ENCODE measurements at places on chromosomes 12 and 14.

DNA sequence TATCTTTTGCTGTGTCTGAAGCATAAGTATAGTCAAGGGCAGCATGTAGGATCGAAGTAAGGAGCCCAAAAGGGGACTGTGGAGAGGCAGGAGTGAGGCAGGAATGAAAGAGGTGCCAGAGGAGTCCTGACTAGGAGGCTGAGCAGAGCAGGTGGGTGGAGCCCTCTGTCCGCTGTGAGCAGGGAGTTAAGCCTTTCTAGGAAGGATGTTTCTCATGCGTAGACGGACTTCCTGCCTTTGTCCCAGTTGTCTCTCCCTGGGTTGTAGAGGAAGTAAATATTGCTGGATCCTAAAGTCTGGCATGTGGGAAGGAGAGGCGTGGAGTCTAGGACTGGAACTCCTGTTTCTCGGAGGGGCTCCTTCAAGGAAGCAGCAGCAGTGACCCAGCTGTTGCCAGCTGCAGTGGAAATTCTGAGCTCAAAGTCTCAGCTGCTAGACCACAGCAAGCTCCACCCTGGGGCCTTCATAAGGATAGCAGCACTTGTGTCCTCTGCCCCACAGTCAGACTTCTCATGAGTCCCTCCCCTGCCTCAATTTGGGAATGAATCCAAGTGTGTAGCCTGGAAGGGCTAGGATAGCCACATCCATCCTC, 44.0 kb downstream of the RBMS2 start:
- no peak for DNase-seq

- DNase-seq = no peak
These were observed 43.0 kb upstream of the GLIPR1 start for GRCh38 chr12:75437564-75437963.

DNA sequence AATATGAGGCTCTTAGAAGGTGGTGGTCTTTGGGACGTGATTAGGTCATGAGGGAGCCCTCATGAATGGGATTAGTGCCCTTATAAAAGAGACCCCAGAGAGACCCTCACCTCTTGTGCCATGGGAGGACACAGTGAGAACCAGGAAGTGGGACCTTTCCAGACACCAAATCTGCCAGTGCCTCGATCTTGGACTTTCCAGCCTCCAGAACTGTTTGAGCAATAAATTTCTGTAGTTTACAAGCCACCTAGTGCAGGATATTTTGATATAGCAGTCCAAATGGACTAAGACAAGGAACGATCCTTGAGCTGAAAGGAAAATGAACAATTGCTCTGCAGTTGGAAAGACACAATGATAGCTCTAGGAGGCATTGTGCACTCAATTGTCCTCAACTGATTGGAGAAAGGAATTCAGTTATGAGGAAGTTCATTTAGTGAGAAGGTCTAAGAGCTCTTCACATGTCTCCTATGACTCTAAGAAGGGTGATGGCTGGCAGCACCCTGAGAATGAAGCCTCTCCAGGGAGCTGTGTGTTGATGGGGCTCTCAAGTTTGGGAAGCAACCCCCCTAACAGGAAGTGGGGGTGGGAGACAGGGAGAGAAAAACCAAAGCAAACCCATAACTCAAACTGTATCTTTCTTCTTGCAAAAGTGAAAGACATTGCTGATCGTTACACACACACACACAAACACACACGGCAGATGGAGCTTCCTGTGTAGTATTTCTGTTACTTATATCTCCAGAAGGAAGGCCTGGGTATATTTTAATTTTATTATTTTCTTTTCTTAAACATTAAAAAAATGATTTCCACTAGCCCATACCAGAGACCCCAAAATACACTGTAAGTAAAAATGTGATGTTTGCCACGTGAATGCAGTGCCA, 21.0 kb downstream of the CHST11 start:
- no peak for DNase-seq

GRCh38 chr12:79515530-79515935, 175.2 kb downstream of the PAWR start:
- no peak for DNase-seq

DNA sequence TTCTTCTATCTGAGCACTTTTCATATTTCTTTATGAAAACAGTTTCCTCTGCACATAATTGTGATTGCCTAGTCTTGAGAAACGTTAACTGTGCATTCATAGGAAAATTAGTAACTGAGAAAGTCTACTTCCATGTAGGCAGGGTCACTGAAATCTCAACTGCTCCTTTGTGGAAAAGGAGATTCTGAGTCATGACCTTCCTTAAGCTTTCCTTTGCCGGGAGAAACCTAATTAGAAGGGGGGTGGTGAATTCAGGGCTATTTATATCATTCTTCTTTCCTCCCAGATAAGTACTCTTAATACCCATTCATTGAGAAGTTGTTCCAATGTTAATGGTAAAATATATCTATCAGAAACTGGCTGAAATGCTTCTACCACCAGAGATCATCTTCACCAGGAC, 751.0 kb upstream of the TMEM132C start:
- DNase-seq = no peak

- no peak for DNase-seq
These were observed 39.6 kb upstream of the PIK3C2G start for GRCh38 chr12:18221726-18222125.

- no peak for DNase-seq
These were observed 61.1 kb downstream of the RASSF9 start for GRCh38 chr12:85775091-85775490.

DNA sequence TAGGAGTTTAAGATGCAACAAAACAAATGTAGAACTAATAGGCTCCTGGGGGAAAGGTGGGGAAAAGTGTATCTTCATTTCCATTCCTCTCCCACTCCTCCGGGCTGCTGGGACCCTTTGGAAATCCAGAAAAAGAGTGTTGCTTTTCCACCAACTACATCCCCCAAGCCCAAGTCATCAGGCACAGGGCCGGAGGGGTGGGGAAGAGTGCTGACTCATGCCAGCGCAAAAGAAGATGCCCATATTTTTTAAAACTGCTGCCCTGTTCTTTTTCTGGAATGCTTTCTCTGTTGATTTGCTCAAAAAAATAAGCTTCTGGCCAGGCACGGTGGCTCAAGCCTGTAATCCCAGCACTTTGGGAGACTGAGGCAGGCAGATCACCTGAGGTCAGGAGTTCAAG, 70.9 kb downstream of the TBK1 start:
- no peak for DNase-seq

- no peak for DNase-seq
These were observed 140.2 kb upstream of the CCDC196 start for GRCh38 chr14:66345986-66346385.

- DNase-seq = no peak
These were observed 331.6 kb upstream of the FAR2 start for GRCh38 chr12:28817524-28817923.

GRCh38 chr12:66272650-66273049, 29.6 kb upstream of the HELB start:
- no peak for DNase-seq

DNA sequence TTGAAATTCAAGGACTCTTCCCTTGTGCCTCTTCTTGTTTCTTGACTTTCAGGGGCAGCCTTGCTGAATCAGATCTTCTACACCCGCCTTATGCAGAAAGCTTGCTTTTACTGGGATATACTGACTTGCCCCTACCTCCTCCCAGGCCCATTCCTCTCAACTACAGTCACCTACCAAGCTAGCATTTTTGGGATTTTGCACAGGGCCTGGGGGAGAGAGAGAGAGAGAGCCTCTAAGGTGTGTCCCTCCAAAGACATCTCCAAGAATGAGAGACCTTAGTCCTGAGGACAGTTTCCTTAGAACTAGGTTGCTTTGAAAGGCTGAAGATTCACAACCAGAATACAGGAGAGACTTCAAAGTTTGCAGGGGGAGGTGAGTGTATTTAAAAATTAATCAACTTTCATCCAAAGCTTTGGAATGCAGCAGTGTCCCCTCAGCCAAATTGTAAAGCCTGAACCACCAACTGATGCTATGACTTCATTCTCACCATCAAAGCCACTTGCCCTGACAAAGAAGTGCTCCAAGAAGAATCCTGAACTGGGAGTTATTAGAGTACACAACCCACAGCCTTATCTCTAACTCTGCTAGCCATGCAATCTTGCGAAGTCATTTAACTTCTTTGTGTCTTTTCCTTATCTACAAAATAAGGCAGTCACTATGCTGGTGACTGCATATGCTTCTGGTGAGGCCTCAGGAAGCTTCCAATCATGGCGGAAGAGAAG, 96.1 kb upstream of the EGLN3 start:
- no peak for DNase-seq

DNA sequence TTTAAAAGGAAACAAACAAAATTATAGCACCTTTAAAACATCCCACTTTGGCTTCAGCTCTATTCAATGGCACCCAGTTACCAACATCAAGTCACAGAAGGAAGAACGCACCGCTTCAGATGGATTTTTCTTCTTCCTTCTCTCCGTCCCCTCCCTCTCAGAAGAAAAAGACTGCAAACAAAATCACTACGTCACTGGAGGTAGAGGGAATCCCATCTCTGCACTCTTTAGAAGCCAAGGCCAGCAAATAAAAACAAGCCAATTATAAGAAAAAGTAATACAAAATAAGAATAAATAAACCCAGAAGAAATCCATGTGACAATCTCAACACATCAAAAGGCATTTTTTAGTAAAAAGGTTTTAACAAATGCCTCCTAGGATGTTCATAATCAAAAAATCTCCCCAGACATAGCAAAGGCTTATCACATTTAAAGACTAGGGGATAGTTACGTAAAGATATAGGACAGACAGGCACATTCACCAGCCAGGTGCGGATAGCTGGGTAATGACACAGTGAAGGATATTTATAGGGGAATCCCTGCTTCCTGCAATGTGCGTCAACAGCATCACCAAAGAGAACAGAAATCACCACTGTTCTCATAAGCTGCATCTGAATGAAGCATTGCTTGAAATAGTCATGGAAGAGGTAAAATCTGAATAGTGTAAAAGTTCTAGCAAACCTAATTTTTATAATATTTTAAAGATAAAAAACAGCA, 89.4 kb downstream of the R3HDM2 start:
- DNase-seq = no peak

DNA sequence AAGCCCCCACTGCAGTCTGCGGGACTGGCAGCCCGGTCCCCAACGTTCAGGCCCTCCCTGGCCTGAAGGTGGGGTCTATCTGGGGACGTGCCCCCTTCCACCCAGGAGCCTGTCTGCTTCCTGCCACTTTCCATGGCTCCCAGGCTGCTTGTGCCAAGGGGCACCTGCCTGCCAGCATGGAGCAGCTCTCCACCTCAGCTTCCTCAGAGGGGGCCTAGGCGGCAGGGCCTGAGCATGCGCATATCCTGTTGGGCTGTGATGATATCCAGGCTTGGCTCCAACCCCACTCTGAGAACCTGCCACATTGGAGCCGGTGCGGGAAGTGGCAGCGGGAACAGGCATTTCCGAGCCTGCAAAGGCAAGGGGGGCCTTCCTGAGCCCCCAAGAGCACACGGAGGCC, 57.4 kb downstream of the FUT8 start:
- DNase-seq = no peak

GRCh38 chr12:115227137-115227615, 543.2 kb upstream of the TBX3 start:
- DNase-seq = no peak

DNA sequence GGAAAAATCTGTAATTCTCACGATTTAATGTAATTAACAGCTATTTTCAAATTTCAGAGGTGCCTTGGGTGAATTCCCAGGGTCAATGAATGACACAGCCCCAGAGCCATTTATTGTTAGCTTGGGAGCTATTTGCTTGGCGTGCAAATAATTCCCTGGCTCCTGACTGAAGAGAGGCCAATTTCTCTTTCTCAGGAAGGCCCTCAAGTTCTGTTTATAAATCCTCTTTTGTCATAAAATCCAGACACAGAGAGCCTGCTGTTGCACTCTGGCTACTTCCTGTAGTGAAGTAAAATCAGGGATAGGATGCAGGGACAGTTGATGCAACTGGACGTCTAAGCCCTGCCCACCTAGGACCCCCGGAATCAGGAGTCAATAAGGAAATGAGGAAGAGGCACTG, 154.3 kb downstream of the TMX1 start:
- no peak for DNase-seq
